ENCODE measurements at places on chromosomes 3 and 15.

GRCh38 chr15:41557673-41558399 lies 1.2 kb upstream of the TYRO3 start:
- DNase-seq = no peak

DNA sequence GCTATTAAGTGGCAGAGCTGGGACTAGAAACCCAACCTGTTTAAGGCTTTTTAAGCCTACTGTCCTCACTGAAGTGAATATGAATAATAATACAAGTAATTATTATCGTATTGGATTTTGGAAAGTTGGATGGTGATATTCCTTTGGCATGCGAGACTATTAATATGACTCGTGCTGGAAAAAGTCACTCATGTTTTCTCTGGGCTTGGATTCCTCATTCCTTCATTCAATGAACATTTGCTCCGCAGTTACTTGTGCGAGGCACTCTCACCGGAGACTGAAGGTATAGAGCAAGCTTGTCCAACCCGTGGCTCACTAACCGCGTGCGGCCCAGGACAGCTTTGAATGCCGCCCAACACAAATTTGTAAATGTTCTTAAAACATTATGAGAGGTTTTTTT lies 694 bp downstream of the PLAAT1 start:
- no peak for DNase-seq

- no peak for DNase-seq
Measured at GRCh38 chr3:169245631-169246030, 417.9 kb downstream of the MECOM start.

DNA sequence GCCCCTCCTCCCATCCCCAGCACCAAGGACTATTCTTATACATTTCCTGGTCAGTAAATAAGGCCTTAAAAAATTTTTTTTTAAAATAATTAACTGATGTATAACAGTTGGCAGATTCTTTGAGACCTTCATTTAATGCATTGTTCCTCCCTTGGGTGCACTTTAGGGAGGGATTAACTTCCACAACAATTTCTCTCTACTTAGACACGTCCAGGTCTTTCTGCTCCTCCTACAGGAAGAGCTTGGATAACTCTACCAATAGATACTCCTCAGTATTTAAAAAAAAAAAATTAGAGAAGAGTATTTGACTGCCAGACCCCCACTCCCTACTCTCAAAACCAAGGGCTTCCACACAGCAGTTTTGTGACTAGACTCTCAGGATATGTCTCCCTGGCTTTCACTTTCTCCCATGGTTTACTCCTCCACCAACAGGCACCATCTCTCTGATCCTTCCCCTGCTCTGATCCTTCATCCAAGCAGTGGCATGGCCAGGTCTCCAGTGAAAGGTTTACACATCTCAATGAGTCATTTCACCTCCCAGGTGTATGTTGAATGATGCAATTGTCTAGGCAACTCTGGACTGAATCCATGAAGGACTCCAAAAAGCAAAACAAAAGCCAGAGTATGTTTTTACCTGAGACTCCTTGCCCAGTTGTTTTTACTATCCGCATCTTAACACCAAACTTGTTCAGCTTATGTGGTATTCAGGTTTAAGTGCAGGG lies 7.4 kb downstream of the ZIC4 start:
- no peak for DNase-seq

GRCh38 chr3:141306922-141307321 lies 61.4 kb upstream of the ZBTB38 start:
- no peak for DNase-seq

DNA sequence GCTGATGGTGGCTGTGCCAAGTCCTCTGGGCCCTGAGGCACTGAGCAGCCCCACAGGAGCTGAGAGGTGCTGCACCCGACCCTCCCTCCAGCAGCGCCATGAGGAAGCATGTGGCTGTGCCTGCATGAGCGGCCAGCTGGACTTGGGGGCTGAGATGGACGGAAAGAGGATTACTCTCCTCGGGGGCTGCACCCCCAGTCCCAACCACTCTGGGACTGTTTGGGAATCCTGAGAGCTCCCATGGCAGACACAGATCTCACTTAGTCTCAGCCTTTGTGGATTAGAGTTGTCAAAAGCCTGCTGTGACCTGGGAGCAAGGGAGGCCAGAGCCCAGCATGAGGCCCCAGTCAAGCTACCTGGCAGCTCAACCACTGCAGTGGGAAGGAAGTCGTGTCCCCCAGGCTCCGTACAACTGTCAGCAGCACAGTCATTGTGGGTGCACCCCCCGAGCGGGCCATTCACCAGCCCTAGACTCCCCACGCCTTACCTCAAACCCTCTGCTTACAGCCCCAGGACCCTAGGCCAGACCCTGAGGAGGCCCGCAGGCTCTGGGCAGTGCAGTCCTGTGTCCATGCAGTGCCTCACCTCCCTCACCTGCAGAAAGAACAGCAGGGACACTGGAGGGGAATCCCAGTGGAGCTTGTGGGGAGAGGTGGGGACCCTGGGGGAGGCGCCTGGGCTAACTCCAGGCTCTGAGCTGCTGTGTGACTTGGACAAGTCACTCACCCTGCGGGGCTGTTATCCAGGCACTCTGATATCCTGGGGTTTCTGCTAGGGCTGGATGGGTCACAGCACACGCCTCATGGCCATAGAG lies 17.1 kb downstream of the PRR23E start:
- no peak for DNase-seq

DNA sequence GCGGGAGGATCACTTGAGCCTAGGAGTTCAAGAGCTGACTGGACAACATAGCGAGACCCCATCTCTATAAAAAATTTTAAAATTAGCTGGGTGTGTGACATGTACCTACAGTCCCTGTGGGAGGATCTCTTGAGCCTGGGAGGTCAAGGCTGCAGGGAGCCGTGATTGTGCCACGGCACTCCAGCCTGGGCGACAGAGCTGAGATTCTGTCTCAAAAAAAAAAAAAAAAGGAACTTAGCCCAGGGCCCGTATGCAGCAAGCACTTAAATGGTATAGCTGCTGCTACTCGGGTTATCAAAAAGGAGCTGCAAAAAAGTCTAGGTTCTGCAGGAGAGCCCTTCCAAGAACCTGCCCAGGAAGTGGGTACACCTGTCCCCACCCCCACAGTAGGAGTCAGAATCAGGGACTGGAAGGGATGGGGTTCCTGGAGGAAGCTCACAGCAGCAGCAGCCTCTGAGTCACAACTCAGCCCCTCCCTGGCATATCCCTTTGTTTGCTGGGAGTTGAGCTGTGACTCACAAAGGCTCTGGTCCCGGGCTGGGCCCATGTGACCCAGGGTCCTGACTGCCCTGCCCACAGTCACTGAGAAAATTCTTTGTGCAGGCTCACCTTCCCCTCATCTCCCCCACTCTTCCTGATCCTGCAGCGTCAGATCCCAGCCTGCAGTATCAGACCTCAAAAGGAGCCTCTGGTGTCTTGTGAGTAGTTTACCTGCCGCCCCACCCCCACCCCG lies at the start of gene SPATA12:
Gene SPATA12 (plus strand): TSS at position 576 of the 733 bp plus-strand sequence. CDS start 13,031 bp downstream, outside the sequence.
- peak; percentile 28 for DNase-seq

- no peak for DNase-seq
Measured at GRCh38 chr3:49244581-49245205, 32.3 kb downstream of the C3orf62 start.

- DNase-seq = no peak
Measured at GRCh38 chr3:122918576-122919290, 108.8 kb downstream of the SEMA5B start.

DNA sequence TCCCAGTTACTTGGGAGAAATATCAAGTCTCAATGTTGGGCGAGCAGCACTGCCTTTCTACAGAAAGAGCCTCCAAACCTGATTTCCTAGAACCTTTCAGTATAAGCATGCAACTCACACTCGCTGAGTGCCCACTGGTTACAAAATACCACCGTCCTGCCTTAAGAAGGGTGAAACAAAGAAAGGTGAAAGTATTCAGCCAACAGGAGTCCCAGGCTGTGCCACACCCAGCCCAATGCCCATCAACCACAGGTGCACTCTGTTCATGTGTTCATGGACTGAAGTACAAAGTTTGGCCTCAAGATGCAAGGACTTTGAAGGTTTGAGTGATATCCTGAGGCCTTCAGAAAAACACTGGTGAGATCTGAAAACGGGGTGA lies 34.0 kb downstream of the IL17RD start:
- DNase-seq = no peak

- no peak for DNase-seq
Measured at GRCh38 chr3:112315791-112316190, 17.2 kb upstream of the CD200 start.

- no peak for DNase-seq
Measured at GRCh38 chr3:72628065-72628464, 220.2 kb downstream of the SHQ1 start.

DNA sequence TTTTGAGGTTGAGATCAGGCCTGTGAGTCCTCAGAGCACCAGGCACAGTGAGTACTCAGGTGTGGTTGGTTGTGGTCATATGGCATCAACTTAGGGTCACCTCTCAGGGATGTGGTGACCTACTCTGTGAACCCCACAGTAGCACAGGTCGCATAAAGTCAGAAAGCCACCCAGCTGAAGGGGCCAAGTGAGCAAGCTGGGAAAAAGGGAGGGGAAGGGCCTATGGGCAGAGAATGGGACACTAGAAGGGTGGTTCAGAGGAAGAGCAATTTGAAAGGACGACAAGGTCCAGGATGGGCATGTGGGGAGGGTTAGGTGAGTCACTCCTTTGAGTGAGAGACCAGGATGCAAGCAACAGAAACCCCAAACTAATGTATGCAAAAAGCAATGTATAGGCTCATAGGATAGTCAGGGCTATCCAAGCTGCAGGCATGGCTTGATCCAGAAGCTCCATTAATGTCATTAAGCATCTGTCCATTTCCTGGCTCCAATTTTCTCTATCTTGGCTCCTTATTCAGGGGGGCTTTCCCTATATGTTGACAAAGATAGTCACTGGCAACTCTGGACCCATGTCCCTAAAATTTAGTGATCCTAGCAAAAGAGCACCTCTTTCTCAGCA lies 33.5 kb downstream of the HMCES start:
- no peak for DNase-seq

DNA sequence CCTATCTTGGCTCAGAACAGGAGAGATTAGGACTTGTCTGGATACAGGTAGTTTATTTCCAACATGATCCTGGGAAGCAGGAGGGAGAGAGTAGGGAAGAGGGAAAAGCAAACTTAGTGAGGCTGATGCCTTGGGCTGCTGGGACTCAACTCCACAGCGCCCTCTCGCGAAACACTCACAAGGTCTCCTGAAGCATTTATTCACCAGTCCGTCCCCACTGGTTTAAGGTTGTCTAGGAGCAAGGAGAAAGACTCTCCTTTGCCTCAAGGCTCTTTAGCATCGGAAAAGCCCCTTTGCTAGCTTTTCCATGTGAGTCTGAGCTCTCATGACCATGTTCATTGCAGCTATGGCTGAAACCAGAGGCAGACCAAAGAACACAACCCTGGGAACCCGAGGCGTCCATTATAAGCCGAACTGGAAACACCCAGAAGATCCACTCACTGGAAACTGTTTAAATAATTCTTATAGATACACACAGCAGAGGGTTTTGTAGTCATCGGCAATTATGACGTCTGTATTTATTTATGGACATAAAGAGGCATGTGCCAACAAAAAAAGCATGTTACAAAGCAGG lies 244.5 kb downstream of the CD47 start:
- DNase-seq = peak; percentile 42

DNA sequence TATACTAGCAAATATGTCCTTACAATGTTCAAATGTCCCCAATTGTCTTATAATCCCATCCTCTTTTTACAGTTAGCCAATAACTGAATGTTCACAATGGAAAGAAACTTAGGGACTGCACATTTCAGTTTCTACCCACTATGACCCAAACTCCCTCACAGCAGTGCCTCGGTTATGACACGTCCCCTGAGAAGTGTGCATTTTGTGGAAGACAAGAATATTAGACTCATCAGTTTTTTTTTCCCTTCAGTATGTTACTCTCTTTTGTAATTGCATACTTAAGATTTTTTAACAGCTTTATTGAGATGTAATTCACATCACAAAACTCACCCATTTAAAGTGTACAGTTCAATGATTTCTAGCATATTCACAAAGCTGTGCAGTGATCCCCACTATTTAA lies 64.8 kb downstream of the IGF2BP2 start:
- DNase-seq = no peak

DNA sequence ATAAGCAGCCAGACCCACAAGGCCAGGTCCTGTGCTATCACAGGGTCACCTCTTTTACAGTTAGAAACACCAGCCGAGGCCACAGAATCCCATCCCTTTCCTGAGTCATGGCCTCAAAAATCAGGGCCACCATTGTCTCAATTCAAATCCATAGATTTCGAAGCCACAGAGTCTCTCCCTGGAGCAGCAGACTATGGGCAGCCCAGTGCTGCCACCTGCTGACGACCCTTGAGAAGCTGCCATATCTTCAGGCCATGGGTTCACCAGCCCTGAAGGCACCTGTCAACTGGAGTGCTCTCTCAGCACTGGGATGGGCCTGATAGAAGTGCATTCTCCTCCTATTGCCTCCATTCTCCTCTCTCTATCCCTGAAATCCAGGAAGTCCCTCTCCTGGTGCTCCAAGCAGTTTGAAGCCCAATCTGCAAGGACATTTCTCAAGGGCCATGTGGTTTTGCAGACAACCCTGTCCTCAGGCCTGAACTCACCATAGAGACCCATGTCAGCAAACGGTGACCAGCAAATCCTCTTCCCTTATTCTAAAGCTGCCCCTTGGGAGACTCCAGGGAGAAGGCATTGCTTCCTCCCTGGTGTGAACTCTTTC lies 39.6 kb downstream of the TGM4 start:
- DNase-seq = no peak

- no peak for DNase-seq
Measured at GRCh38 chr3:127427156-127427555, 139.3 kb upstream of the PRR20G start.

DNA sequence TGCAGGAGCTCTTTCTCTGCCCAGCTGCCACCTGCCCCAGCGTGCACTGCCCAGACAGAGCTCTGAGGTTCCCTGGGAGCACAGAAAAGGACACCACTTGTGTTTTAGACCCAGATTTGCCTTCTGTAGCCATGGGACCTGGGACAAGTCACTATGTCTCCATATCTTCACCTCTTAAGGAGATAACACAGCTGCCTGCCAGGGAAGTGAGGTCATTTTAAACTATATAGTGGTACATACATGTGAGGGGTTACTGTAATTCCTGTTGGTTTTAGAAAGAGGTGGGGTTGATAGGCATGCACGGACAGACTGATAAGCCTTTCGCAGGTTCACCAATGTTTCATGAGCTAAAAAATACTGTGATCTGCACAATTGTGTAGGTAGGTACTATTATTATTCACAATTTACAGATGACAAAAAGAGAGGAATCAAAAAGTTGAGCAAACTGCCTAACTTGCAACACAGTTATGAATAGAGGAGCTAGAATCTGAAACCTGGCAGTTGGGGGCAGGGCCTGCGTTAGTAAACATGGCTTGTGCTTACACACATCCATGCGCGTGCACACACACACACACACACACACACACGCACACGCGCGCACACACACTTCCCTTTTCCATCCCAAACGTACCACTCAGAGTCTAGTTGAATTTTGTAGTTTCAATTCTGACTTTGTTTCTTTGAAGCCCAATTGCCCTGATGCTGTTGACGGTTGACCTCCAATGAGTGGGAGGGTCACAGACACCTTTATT lies 193.6 kb downstream of the FAM43A start:
- no peak for DNase-seq

DNA sequence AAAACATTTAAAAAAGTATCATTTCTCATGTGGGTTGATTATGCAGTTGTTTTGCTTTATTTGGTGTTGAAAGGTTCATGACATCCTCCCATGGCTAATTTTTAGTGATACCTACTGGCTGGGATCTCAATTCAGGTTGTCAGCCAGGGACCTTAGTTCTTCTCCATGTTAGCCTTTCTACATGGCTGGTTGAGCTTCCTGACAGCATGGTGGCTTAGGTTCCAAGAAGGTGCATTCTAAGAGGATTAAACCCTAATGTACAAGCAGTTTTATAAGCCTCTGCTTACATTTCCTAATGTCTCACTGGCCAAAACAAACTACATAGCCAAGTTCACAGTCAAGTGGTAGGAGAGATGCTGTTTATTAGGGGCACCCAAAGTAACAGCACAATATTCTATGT lies 9.4 kb upstream of the TM6SF1 start:
- no peak for DNase-seq

Measured in anterior cingulate cortex (tissue), 58 donors.